ENCODE measurements at places on chromosomes 5 and 9.
A peak's percentile ranks its signal among the peaks of the same experiment; 100 is the strongest.

GRCh38 chr5:136985785-136986475 lies 513.2 kb downstream of the SPOCK1 start:
- no peak for DNase-seq

DNA sequence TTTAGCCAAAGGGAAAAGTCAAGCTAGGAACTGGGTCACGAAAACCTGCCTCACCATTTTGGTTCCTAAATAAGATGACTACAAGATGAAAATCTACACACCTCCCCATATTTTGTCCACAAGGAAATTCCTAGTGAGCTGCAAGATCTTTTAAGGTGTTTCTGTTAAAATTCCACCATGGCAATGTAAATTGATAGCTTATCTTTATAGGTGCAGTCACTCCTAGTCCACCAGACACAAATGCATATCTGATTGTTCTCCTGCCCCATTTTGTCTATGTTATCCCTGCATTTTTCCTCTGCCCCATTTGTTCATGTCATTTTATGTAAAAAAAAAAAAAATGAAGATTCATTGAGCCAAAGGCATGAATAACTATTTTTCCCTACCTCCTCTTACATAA lies 41.1 kb upstream of the SELENOP start:
- no peak for DNase-seq

- peak; percentile 98 for DNase-seq
Observed at GRCh38 chr9:105218673-105219072, 25.8 kb upstream of the SLC44A1 start.

DNA sequence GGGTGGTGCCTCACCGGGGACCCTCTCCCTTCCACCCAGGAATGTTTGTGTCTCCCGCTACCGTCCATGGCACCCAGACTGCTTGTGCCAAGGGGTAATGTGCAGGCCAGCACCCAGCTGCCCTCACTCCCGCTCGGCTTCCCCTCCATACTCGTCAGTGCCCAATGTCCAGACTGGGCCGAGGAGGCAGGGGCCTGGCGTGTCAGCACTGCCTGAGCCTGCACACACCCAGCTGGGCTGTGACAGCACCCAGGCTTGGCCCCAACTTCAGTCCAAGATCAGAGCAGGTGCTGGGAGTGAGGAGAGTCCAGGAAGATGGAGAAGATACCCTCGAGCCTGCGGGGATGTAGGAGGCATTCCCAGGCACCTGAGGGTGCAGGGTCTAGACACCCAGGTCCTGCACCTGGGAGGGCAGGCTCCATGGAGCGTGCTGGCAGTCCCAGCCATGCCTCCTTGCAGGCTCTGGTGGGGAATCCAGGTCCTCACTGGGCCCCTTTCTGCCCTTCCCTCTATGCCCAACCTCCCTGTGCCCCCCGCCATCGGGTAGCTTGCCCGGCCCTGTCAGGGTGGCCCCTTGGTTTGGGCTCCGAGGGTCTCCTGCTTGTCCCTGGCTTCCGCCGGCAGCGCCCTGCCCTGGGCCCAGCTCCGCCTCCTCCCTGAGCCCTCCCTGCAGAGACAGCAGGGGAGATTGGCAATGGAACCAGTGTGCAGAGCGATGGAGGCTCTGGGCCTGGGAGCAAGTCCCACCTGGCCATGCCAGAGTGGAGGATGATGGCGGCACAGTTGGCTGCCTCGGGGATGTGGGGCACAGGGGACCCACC lies 250.8 kb upstream of the EDIL3 start:
- no peak for DNase-seq

DNA sequence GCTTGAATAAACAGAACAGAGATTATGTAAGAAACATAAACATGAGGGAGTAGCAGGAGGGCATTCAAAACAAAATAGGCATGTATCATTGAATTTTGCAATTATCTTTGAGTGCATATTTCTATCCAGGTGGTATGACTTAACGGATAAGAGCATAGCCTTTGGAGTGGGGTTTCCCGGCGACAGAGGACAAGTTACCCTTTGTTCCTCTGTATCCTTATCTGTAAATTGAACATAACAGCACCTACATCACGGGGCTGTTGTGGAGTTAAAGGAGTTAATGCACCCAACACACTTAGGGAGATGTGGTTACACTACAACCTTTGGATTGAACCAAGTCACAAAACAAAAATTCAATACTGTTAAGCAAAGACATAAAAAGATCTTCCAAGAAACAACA lies 314.6 kb upstream of the KIF2A start:
- peak; percentile 3 for DNase-seq

DNA sequence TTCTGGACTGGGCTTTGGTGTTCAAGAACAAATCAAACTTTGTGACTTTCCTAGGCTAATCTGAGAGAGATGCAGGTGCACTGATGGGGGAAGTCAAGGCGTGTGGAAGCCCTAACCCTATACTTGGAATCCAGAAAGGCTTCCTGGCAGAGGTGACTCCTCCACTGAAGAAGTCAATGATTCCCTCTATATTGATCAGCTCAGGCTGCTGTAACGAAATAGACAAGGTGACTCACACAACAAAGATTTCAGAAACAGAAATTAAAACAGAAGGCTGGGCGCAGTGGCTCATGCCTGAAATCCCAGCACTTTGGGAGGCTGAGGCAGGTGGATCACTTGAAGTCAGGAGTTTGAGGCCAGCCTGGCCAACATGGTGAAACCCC lies 69.6 kb upstream of the GGTA1 start:
- no peak for DNase-seq

GRCh38 chr5:77744116-77744515 lies 32.0 kb downstream of the TBCA start:
- DNase-seq: no peak

DNA sequence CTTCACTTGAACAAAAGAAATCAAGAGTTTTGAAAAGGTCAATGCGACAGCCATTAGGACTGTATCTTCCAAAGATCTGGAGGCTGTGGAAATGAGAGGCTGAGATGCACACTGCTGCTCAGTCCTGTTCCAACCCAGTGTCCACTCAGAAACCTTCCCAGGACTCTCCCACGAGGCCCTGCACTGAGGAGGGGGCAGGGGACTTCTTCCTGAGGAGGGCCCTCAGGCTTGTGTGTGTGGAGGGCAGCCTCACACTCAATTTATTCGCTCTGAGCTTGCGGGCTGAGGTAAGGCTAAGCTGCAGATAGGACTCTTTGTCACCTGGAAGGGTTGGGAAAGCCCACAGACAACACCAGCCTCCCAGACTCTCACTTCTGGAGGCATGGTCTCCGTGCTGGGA lies 69.6 kb upstream of the ROR2 start:
- no peak for DNase-seq

DNA sequence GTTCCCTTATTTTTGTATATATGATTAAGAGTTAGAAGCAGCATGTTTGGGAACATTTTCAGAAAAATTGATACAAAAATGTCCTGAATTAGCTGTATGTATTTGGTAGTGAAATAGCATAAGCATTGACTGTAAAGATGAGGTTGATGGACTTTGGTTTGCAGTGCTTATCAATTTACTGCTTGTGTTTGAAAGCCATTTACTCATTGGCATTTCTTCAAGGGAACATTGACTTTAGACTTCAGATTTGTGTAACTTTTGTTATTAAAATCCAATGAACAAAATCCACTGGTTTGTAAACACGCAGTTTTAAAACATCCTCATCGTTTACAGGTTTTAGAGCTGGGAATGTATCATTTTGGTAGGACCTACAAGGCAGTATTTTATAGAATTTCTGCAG lies 61.3 kb downstream of the KDM4C start:
- no peak for DNase-seq

DNA sequence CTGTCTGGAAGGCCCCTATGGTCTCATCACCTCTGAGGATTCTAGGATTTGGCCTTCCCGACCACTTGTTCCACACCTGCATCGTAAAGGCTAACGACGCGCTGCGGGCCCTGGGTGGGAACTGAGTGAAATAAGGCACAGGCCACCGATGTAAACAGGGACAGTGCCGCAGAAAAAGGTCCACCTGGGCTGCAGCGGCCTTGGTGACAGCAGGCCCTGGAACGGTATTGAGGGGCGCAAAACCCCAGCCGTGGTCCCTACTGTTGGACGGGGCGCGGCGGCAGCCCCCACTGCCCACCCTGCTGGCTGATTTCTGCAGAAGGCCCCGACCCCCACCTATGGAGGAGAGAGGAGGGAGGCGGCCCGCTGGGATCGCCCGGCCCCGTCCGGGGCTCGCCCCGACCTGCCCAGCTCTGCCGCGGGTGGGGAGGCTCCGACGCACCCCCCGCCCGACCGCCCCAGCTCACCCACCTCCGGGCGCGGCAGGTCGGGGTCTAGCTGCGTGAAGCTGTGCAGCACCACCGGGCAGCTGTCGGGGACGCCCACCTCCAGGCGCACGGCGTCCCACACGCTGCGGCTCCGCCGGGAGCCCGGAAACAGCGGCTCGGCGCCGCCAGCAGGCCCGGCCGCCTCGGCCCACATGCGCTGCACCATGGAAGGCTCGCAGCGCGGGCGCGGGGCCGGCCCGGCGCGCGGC lies 391 bp downstream of the RALGDS start:
- DNase-seq: peak; percentile 28

GRCh38 chr5:180140571-180140970 lies 68.4 kb downstream of the RASGEF1C start:
- DNase-seq: no peak

DNA sequence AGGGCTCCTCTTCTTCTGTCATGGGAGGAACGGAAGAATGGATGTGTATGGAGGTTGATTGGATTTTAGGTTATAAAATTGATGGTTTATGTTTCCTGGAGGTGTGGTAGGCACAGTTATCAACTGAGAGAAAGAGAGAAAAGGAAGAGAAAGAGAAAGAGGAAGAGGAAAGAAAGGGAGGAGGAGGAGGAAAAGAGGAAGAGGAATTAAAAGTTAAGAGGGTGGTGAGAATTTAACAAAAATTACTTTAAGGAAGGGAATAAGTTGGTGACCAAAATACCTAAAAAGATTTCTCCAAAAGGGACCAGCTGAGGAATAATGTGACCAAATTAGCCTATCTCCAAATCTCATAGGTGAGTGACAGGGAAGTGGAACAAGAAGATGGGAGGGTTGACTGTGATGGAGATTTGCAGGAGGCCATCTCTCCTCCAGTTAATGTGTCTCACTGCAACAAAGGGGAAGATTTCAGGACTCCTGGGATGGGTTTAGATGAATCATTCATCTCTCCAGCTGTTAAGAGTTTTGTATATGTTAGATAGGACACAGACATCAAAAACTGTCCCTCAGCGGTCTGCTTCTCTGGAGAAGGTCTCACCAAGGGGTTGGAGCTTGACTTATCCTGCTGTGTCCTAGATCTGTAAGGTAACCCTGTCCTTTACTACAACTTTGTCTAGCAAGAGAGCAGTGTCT lies 76.0 kb upstream of the TMC1 start:
- no peak for DNase-seq

DNA sequence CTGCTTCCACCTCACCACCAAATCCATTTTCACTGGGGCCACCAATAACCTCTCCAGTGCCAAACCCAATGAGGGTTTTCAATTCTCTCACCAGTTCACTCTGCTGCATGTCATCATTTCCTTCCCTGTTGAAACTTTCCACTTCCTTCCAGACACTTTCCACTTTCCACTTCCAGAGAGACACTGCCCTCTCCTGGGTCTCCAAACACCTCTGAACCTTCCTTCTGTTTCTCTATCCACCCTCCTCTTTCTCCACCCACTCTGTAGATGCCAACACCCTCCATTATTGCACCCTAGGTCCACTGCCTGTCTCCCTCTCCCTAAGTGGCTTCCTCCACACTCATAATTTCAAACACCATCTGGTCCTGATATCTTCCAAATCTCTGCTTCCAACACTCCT lies 39.6 kb downstream of the PDE6A start:
- DNase-seq: no peak

DNA sequence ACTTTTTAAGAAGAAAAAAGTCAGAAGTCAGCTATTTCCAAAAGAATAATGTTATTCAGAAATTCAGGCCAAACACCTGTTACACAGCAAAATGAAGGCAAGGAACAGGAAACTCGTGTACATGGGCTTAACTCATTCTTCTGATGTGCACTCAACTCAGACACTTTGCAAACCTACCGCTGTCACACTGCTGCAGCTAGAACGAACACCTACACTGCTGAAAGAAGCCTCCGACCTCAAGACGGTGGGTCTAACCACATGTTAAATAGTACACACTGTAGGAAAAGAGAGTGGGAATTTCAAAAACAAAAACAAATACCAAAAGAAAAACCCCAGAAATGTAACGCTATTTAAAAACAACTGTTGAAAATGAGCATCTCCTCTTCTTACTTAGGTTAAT lies 384.5 kb downstream of the IRX1 start:
- DNase-seq: no peak

- DNase-seq: no peak
Observed at GRCh38 chr9:89387197-89387849, 69.0 kb downstream of the SECISBP2 start.

DNA sequence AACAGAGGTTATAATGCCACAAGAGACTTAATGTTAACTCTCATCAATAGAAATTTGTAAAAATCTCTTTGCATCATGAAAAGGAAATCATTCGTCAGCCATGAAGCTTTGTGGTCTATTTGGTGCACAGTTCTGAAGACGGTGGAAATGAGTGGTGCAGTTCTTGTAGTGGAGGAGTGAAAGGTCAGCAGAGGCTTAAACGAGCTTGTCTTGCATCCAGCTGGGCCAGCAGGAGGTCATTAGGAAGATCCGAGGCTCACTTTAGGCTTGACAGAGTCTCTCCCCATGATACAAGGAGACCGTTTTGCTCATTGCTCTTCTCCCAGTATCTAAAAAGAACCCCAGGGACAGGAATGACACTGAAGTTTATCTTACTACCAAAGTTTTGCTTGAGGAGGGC lies 440.8 kb downstream of the BNC2 start:
- no peak for DNase-seq

- no peak for DNase-seq
Observed at GRCh38 chr5:175219366-175219765, 224.6 kb downstream of the DRD1 start.

GRCh38 chr9:130128733-130129431 lies 43.3 kb upstream of the NCS1 start:
- DNase-seq: no peak

DNA sequence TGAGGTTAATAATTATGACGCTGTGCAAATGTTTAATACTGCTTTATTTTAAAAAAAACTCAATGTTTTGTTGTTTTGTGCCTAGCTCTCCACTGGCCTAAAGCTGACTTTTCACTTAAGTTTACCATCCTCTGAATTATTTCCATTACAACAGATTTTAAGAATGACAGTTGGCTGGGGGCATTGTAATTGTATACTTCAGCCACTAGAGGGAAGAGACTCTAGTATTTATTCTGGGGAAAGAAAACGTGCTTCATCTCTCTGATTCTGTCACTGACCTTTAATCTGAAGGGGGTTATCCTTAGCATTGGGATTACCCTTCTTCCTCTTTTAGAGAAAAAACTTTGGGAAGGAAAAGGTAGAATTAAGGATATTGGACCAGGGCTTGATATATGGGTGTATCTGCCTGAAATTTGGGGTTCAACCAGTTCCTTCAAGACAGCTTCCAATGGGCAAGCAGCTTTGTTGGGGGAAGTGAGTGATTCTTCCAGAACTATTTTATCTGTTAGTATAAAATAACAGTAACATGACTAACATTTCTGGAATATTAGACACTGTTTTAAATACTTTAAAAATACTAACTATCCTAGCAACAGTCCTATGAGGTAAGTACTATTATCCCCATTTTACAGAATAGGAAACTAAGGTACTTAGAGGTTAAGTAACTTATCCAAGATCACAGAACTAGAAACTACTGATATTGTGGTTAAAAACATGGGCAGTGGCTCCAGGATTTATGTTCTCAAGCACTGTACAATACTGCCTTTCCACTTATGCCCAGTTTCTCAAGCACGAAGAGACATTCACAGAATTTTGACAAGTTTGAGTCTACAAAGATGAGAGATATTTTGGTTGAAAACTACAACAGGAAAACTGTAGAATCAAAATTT lies 208.4 kb downstream of the CD180 start:
- DNase-seq: peak; percentile 22

Measured in NCI-H1105 treated with DMSO at 0.1 percent for 48 hours (cell line).